ENCODE measurements at places on chromosomes 7 and 10.

GRCh38 chr10:45403151-45403550 is 29.1 kb downstream of the ALOX5 start:
- no peak for DNase-seq

- DNase-seq = no peak
These were observed 706 bp downstream of the TBATA start for GRCh38 chr10:70784471-70784870.

DNA sequence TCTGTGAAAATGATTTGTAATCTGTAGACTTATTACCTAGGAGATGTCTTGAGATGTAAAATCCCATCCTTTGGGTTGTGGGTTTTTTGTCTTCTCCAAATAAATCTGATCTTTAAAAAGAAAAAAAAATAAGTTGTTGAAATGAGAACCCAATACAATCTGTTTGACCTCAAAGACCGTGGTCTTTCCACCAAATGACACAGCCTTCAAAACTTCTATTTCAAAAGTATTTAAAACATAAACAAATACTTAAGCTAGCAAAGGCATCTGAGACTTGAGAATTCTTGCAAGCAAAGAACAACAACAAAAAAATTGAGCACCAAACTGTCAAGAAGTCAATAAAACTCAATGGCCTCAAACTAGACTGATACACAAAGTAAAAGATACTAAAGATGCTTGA is 67.9 kb upstream of the HECW1 start:
- DNase-seq = no peak

DNA sequence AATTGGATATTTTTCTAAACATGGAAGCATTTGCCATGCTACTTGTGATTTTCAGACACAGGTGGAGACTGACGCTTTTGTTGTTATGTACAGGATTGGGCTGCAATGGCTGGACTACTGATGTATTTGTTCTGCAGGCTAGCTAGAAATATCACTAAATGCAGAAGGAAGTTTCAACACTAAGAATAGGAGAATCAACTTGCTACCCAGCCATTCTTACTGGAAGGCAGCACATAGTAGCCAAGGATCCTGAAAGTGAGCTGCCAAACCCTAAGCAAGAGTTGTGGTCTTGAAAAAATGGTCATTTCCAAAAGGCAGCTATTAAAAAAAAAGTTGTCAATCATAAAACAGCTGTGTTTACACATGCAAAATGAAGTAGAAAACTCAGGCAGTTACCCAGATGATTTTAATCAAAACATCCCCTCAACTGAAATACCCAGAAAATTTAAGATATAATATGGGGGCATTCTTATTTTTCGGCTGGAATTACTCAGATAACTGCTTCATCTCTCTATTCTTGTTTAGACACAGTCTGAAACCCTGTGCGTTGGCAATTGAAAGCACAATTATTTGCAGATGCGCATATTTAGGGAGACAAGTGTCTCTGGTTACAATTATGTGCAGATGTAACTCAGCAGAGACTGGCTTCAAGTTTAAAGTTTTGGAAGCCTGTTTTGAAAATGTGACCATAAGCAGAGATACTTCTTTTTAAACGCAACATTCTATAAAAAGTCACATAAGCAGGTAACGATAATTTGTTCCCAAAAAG is 31.2 kb downstream of the GFRA1 start:
- DNase-seq = no peak

GRCh38 chr10:32054094-32054493 is 2.1 kb downstream of the KIF5B start:
- no peak for DNase-seq

DNA sequence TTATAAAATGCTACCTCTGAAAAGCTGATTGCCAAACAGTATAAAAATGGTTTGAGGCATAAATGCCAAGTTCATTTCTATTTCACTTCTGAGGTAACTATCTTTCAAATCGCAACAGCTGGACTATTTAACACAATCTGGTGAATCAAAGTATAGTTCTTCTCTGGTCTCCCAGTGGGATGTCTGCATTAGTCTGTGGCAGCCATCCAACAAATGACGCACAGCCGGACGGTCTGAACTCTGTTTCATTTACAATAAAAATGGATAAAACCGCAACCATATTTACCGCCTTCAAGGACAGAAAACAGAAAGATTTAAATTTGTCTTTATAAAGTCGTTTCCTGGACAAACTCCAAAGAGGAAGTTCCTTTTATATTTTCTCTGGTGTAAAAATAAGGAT is 41.9 kb downstream of the ENO4 start:
- no peak for DNase-seq

GRCh38 chr10:14579405-14579804 is 195.3 kb downstream of the FAM107B start:
- DNase-seq = no peak

GRCh38 chr10:4262449-4262848 is 477.4 kb upstream of the KLF6 start:
- no peak for DNase-seq

- no peak for DNase-seq
These were observed 8.5 kb downstream of the FAM53B start for GRCh38 chr10:124735491-124736286.

GRCh38 chr10:52390388-52390787 is 76.3 kb downstream of the DKK1 start:
- DNase-seq = no peak

Measured in stimulated activated CD8-positive, alpha-beta memory T cell treated with anti-CD3 and anti-CD28 coated beads, Interleukin-4, amount 100 ng/mL, for 1 hour (primary cell).